Left lung (tissue), 14 donors: ENCODE measurements at places on chromosomes 5 and 9. TPM values are rescaled to one million over a fixed set of nuclear protein-coding genes. Genes with fewer than 3 reads are reported as not detected.

The CATSPER3 gene
- 0.81 TPM for polyA plus RNA-seq

The PTPRD gene
- 167 TPM for polyA plus RNA-seq

The RORB gene
- polyA plus RNA-seq = 0.14 TPM

The OR1Q1 gene
- not detected for polyA plus RNA-seq

The TMC1 gene
- polyA plus RNA-seq = 0.60 TPM

GRCh38 chr5:6461006-6461405, 12.3 kb downstream of the UBE2QL1 start:
- no peaks in the 10 kb centered on the region for H3K36me3 ChIP-seq
- H3K27ac ChIP-seq = no peak overlapping the region
- H3K4me1 ChIP-seq = no peaks in the 10 kb centered on the region
- no peak for DNase-seq

DNA sequence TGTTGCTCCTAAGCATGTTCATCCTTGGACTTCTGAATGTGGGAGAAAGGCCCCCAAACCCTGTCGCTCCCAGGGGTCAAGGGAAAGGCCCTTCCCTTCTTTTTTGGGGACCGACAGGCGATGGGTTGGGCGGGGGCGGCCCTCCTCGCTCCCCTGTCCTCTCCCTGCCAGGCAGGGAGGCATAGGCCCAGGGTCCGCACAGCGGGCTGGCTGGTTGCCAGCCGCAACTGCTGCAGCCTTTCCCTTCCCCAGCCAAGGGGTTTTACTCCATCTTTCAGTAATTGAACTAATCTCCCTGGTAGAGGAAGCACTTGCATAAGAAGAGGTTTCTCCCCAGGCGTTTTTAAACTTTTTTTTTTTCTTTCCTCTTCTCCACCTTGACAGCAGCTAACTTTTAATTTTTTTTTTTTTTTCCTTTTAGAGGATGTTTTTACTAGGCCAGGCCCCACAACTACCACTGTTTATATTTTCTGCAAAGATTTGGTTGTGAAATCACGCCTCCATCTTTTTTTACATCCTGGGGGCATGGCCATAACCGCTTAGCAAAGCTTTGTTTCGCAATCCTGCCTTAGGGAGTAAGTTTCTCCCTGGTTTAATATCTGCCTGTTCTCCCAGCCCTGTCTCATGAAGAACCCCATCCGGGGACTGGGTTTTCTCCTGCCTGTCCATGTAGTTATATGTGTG, 216.9 kb upstream of the ZNF608 start:
- H3K27ac ChIP-seq = no peak overlapping the region
- H3K4me3 ChIP-seq = no peak overlapping the region
- H3K36me3 ChIP-seq = no peaks in the 10 kb centered on the region
- H3K27me3 ChIP-seq = no peaks in the 10 kb centered on the region

DNA sequence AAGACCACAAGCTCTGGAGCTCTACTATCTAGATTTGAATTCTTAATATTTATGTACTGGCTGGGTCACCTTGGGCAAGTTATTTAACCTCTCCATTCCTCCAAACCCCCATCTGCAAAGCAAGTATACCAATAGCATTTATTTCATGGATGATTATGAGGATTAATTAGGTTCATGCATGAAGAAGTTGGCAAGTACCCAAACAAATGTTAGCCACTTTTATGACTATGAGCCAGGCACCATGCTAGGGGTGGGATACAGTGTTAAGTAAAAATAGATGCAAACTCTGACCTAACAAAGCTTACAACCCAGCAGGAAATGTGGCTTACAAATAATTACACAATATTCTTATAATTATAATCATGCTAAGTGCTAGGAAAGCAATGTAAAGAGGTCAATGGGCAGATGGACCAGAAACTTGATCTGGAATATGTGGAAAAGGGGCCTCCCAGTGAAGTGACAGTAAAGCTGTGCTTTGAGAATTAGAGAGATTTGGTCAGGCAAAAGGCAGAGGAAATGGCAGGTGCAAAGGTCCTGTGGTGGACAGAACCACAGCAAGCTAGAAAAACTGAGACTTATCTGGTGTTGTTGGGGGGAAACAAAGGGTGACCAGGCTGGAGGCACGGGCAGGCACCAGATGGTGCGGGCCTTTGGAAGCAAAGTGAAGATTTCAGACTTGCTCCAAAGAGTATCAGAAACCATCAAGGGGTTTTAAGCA, 525.2 kb upstream of the TRPC7 start:
- no peaks in the 10 kb centered on the region for H3K36me3 ChIP-seq
- no peaks in the 10 kb centered on the region for H3K27me3 ChIP-seq
- no peaks in the 10 kb centered on the region for H3K4me1 ChIP-seq
- no peak for DNase-seq

GRCh38 chr5:135508496-135509005, 27.2 kb downstream of the NEUROG1 start:
- peaks cover 82% of the 10 kb centered on the region for H3K27me3 ChIP-seq
- H3K4me1 ChIP-seq = no peaks in the 10 kb centered on the region
- H3K27ac ChIP-seq = no peak overlapping the region
- no peaks in the 10 kb centered on the region for H3K36me3 ChIP-seq
- no peak for DNase-seq
